ENCODE measurements at places on chromosomes 1 and 21.
A peak's percentile ranks its signal among the peaks of the same experiment; 100 is the strongest.

GRCh38 chr1:220281159-220281574 lies 8.9 kb upstream of the RAB3GAP2 start:
- DNase-seq, result no peak
- no peaks in the 10 kb centered on the region for H3K4me1 ChIP-seq
- peaks cover 7% of the 10 kb centered on the region for H3K27me3 ChIP-seq
- no peak overlapping the region for H3K27ac ChIP-seq

GRCh38 chr1:69987881-69988280 lies 217.5 kb downstream of the LRRC40 start:
- no peaks in the 10 kb centered on the region for H3K27me3 ChIP-seq
- no peaks in the 10 kb centered on the region for H3K4me1 ChIP-seq
- H3K36me3 ChIP-seq, result no peaks in the 10 kb centered on the region
- DNase-seq, result no peak

DNA sequence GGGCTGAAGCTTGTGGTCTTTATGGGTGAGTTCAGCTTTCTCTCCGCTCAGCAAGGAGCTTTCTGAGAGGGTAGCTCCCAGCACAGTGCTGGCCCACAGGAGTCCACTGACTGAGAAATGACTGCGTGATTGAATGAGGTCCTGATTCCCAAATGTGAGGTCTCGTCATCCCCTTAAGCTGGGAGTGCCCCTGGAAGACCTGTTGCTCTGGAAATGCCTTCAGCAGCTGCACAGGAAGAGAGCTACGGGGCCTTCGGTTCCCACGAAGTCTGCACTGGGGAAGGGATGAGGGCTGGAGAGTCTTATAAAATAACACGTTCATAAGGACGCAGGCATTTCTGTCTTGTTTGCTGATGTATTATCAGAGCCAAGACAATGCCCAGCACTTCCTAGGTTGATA lies 14.0 kb downstream of the TNNT2 start:
- H3K27ac ChIP-seq, result no peak overlapping the region
- no peak for DNase-seq
- no peaks in the 10 kb centered on the region for H3K36me3 ChIP-seq

GRCh38 chr1:48208251-48208650 lies 14.3 kb upstream of the SLC5A9 start:
- no peaks in the 10 kb centered on the region for H3K4me1 ChIP-seq
- H3K4me3 ChIP-seq, result no peak overlapping the region
- no peaks in the 10 kb centered on the region for H3K27me3 ChIP-seq
- no peaks in the 10 kb centered on the region for H3K36me3 ChIP-seq
- no peak overlapping the region for H3K27ac ChIP-seq
- DNase-seq, result no peak

- no peak for DNase-seq
- H3K4me3 ChIP-seq, result no peak overlapping the region
- peaks cover 42% of the 10 kb centered on the region for H3K4me1 ChIP-seq
- peaks cover 8% of the 10 kb centered on the region for H3K27me3 ChIP-seq
Observed at GRCh38 chr21:44351535-44352252, 1.7 kb upstream of the TRPM2 start.

DNA sequence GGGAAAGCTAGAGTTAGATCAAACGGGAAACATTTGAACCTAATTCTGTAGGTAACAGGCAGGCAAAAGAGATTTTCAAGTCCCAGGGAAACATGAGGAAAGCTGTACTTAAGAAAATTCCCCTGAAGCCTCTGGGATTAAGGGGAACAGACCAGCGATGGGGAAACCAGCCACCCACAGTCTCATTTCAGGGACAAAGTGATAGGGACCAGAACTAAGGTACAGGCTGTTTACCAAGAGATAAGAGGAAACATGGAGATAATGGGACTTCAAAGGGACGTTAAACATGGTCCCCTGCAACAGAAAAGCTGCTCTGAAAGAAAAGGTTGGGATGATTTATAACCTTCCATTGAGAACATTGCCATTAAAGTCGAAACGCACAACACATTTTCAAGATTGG lies 84.4 kb downstream of the NTPCR start:
- H3K4me3 ChIP-seq, result no peak overlapping the region
- H3K4me1 ChIP-seq, result no peaks in the 10 kb centered on the region
- H3K36me3 ChIP-seq, result peaks cover 11% of the 10 kb centered on the region
- H3K27me3 ChIP-seq, result no peaks in the 10 kb centered on the region
- no peak for DNase-seq

GRCh38 chr1:45718289-45718688 lies 30.3 kb downstream of the TMEM69 start:
- no peak for DNase-seq
- no peaks in the 10 kb centered on the region for H3K4me1 ChIP-seq
- no peak overlapping the region for H3K4me3 ChIP-seq
- H3K36me3 ChIP-seq, result peaks cover 3% of the 10 kb centered on the region
- H3K27me3 ChIP-seq, result no peaks in the 10 kb centered on the region
- no peak overlapping the region for H3K27ac ChIP-seq

DNA sequence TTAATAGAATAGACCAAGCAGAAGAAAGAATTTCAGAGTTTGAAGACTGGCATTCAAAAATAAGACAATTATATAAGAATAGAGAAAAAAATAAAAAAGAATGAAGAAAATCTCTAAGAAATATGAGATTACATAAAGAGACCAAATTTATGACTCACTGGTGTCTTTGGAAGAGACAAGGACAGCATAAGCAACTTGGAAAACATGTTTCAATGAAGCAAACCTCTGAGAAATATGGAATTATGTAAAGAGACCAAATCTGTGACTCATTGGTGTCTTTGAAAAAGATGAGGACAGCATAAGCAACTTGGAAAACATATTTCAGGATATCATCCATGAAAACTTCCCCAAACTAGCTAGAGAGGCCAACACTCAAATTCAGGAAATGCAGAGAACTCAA lies 60.4 kb upstream of the LYPLAL1 start:
- DNase-seq, result no peak
- H3K4me1 ChIP-seq, result no peaks in the 10 kb centered on the region
- no peak overlapping the region for H3K27ac ChIP-seq
- H3K4me3 ChIP-seq, result no peak overlapping the region
- H3K36me3 ChIP-seq, result no peaks in the 10 kb centered on the region

DNA sequence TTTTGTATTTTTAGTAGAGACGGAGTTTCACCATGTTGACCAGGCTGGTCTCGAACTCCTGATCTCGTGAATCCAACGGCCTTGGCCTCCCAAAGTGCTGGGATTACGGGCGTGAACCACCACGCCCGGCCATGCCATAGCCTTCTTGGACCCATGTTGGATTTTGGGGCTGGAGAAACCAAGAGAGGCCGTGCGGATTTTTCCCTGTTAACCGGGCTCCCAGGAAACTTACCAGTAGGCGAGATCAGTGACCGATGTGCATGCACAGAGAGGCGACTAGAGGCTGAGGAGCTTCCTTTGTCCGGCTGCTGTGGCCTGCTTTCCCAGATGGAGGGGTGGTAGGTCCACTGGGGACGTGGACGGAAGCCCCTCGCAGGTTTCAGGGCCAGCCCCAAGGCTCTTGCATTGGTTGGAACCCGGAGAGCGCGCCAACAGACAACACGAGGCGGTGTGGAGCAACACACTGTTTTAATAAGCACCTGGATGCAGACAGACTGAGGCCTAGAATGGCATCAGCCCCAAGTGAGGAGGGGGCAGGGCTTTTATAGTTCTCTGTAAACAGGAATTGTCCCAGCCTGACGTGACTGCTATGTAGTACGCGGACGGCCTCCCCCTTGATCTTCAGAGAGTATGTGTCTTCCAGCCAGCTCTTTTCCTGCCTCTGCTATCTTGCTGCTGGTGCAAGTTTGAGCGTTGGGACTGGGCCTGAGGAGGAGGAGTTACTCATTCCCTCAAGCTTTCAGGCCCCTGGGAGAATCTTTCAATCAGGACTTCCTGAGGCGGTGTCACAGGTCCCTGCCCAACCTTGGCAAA lies at the start of gene ERVH48-1:
Gene ERVH48-1 (minus strand): TSS at position 517 of the 813 bp plus-strand sequence. CDS start 6,624 bp downstream, outside the sequence.
- peak within 1 kb of the TSS; percentile 52 for H3K4me3 ChIP-seq
- peaks cover 24% of the 10 kb centered on the region for H3K4me1 ChIP-seq
- H3K27me3 ChIP-seq, result no peaks in the 10 kb centered on the region
- peak within 1 kb of the TSS; percentile 79 for H3K27ac ChIP-seq

DNA sequence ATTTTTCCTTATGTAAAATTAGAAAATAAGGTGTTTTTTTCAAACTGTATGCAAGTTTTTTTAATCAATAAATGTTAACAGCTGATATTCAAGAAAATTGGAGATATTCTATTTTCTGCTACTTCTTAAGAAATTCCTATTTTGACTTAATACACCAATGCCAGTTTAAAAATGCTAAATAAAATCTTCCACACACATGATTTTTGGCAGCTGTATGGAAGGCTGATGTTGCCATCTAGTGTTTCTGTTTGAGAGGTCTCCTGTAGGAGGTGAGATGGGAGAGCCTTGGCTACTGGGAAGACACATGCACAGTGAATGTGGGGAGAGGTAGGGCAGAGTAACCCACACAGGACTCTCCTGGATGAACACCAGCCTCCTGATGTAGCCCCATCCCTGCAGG lies 29.2 kb upstream of the OR2B11 start:
- H3K27ac ChIP-seq, result no peak overlapping the region
- peak; percentile 38 for DNase-seq
- peaks cover 8% of the 10 kb centered on the region for H3K27me3 ChIP-seq
- H3K4me3 ChIP-seq, result no peak overlapping the region
- no peaks in the 10 kb centered on the region for H3K4me1 ChIP-seq

DNA sequence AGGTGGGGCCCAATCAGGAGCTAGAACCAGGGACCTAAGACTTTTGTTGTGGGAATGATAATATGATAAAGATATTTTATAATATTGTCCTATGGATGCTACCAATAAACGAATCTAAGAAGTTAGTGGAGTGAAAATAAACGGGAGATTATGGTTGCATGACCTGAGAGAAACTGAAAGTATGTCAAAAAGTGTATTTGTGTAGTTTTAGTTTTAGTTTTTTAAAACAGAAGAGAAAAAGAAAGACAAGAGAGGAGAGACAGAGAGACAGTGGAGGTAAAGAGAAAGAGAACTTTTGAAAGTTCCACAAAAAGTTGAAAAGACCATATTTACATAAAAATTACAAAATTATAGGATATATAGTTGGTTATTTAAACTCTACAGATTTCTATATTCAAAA lies 64.1 kb upstream of the TMPRSS15 start:
- no peak overlapping the region for H3K4me3 ChIP-seq
- DNase-seq, result no peak
- no peaks in the 10 kb centered on the region for H3K4me1 ChIP-seq

DNA sequence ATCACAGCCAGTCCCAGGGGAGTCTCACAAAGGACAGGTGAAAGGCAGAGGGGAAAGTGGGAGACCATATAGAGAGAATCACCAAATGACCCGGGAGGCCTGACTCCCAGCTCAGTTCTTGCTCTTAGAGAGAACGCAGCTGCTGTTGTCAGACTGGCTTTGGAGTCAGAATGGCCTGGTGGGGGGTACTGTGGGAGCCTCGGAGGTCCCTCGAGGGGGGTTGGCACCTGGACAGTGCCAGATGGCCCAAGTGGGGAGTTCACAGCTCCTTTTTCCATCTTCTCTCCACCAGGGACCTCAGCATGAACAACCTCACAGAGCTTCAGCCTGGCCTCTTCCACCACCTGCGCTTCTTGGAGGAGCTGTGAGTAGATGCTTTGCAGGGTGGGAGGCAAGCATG lies 31.5 kb downstream of the LGR6 start:
- no peak overlapping the region for H3K27ac ChIP-seq
- H3K4me1 ChIP-seq, result peaks cover 15% of the 10 kb centered on the region
- H3K27me3 ChIP-seq, result no peaks in the 10 kb centered on the region
- DNase-seq, result no peak

- H3K36me3 ChIP-seq, result peaks cover 24% of the 10 kb centered on the region
- no peak overlapping the region for H3K27ac ChIP-seq
- no peak for DNase-seq
- no peaks in the 10 kb centered on the region for H3K4me1 ChIP-seq
- H3K27me3 ChIP-seq, result no peaks in the 10 kb centered on the region
Observed at GRCh38 chr1:180278596-180279395, 48.7 kb downstream of the LHX4 start.

- H3K4me1 ChIP-seq, result peaks cover 25% of the 10 kb centered on the region
- no peak overlapping the region for H3K27ac ChIP-seq
- no peak for DNase-seq
- no peaks in the 10 kb centered on the region for H3K36me3 ChIP-seq
Observed at GRCh38 chr1:116420417-116421200, 47.6 kb downstream of the ATP1A1 start.

DNA sequence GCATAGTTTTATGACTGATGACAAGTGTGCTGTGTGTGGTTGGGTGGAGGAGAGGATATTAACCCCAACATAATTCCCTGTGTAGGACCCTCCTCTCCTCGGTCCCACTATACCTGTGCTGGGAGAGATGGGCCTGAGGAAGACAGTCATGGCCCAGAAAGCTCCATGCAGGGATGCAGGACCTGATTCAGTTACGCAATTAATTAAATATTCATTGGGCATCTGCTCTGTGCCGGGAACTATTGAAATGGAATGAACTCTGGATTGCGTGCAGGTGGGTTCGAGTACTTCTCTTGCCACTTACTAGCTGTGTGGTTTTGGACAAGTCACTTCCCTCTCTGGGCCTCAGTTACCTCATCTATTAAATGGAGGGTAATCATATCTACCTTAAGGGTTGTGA lies 74.6 kb downstream of the CD247 start:
- no peak overlapping the region for H3K4me3 ChIP-seq
- H3K4me1 ChIP-seq, result peaks cover 86% of the 10 kb centered on the region
- no peak for DNase-seq

DNA sequence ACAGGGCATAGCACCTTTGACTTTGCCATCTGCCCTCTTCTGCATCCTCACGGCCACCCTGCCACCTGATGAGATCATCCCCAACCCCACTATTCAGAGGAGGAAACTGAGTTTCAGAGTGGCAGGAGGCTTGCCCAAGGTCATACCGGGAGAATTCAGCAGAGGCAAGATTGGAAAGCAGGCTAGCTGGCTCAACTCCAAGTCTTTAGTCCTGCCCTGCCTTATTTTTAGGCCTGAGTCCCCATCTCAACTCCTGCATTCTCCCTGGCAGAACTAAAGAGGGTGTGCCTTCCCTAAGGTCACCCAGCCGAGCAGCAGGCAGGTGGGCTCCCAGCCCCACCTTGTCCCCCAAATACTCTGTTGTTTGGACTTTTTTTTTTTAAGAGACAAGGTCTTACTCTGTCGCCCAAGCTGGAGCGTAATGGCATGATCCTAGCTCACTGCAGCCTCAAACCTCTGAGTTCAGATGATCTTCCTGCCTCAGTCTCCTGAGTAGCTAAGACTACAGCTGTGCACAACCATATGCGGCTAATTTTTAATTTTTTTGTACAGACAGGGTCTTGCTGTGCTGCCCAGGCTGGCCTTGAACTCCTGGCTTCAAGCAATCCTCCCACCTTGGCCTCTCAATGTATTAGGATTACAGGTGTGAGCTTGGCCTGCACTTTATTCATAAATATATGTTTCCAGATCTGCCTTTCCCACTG lies 13.8 kb upstream of the FGR start:
- DNase-seq, result no peak
- H3K4me3 ChIP-seq, result no peak overlapping the region
- peaks cover 21% of the 10 kb centered on the region for H3K4me1 ChIP-seq
- no peak overlapping the region for H3K27ac ChIP-seq
- H3K27me3 ChIP-seq, result no peaks in the 10 kb centered on the region

- no peak overlapping the region for H3K27ac ChIP-seq
- H3K27me3 ChIP-seq, result peaks cover 2% of the 10 kb centered on the region
- H3K4me1 ChIP-seq, result no peaks in the 10 kb centered on the region
- no peaks in the 10 kb centered on the region for H3K36me3 ChIP-seq
- H3K4me3 ChIP-seq, result no peak overlapping the region
Observed at GRCh38 chr1:212267460-212267859, 17.8 kb upstream of the PPP2R5A start.

All from activated CD4-positive, alpha-beta T cell treated with anti-CD3 and anti-CD28 coated beads for 36 hours (primary cell).